Activated T-helper 1 cell treated with anti-CD3 and anti-CD28 coated beads, Interleukin-2, amount 50 U/mL, for 16 hours (primary cell): ENCODE measurements at places on chromosomes 4 and X.

GRCh38 chrX:123525123-123525725, 207.6 kb downstream of the THOC2 start:
- no peak for DNase-seq

GRCh38 chrX:34893741-34894140, 48.9 kb upstream of the FAM47B start:
- DNase-seq: no peak

- no peak for DNase-seq
Measured at GRCh38 chr4:156578713-156579112, 392.9 kb downstream of the PDGFC start.

- DNase-seq: no peak
Measured at GRCh38 chrX:71846429-71846828, 64.2 kb upstream of the NHSL2 start.

DNA sequence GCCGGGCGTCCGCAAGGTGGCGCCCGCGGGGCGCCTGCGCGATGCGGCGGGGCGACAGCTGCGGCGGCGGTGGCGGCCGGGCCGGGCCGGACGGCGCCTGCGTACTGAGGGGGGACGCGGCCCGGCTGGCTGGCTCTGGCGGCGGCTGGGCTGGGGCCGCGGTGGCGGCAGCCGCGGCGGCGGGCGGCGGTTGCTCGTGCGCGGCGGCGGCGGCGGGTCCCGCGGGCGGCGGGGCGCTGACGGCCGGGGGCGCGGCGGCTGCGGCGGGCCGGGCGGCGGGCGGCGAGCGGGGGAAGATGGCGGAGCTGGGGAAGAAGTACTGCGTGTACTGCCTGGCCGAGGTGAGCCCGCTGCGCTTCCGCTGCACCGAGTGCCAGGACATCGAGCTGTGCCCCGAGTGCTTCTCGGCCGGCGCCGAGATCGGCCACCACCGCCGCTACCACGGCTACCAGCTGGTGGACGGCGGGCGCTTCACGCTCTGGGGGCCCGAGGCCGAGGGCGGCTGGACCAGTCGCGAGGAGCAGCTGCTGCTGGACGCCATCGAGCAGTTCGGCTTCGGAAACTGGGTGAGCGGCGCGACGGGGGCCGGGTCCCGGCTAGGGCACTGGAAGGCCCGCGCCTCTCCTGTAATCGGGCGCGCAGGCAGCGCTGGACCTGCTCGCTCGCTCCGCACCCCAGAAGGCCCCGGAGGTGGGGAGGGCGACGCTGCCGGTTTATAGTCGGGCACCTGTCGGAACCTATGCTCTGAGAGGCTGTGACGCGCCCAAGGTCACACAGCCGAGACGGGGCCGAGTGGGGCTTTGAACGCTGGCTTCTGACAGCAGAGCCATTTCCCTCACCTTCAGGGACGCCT, at the start of gene TADA2B:
Gene TADA2B (plus strand): TSS at position 89 of the 853 bp plus-strand sequence. CDS start 208 bp downstream, at position 297.
- peak; percentile 35 for DNase-seq

DNA sequence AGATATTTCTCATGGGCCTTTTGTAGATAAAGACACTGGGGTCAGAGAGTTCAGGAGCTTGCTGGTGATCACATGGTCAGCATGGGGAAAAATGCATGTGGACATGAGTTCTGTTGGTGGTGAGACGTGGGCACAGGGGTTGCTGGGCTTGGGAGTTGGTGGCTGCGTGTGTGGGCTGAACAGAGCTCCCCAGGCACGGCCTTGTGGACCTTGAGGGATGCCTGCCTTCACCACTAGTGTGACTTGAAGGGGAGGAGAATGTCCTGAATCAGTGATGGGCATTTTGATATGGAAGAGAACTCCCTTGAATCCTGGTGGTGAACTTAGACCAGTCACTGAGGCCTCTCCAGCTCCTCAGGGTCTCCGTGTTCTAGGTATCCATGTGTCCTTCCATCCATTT, 8.9 kb downstream of the CD99 start:
- no peak for DNase-seq

DNA sequence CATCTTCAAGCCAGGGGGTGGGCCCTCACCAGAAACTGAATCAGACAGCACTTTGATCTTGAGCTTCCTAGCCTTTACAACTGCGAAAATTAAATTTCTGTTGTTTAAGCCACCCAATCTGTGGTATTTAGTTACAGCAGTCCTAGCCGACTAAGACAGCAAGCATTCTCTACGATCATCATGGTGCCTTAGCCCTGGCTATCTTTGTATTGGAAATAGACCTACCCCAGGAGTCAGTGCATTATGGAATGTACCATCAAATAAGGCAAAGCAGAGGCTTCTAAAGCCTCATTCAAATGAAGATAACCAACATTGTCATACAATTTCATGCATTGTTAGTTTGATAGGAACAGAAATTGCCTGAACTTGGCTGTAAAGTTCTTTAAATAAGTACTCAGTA, 75.0 kb downstream of the PARM1 start:
- no peak for DNase-seq

- no peak for DNase-seq
Measured at GRCh38 chr4:121308328-121308663, 72.5 kb downstream of the QRFPR start.

DNA sequence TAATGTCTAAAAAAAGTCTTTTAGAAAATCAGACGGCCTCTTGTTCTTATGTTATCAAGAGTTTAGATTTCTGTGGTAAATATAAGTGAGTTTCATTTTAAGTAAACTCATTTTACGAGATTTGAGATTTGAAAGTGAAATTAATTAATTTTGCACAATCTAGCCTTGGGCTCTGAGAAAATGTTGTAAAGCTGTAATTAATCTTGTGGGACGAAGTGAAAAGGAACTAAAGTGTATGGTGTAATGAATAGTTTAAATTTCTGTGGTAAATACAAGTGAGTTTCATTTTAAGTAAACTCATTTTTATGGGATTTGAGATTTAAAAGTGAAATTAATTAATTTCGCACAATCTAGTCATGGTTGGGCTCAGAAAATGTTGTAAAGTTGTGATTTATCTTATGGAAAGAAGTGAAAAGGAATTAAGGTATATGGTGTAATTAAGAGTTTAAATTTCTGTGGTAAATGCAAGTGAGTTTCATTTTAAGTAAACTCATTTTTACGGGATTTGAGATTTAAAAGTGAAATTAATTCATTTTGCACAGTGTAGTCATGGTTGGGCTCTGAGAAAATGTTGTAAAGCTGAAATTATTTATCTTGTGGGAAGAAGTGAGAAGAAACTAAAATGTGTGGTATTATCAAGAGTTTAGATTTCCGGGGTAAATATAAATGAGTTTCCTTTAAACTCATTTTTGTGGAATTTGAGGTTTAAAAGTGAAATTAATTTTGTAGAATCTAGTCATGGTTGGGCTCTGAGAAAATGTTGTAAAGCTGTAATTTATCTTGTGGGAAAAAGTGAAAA, 1.6 kb downstream of the SCML1 start:
- no peak for DNase-seq

- DNase-seq: peak; percentile 62
Measured at GRCh38 chrX:119693040-119693995, at the start of gene SEPTIN6. SEPTIN6 (minus strand) TSS chrX:119693168; CDS start chrX:119693105, 63 bp downstream.

GRCh38 chr4:174387143-174387542, 103.4 kb downstream of the CEP44 start:
- DNase-seq: no peak

GRCh38 chr4:154126276-154126675, 337.4 kb upstream of the SFRP2 start:
- no peak for DNase-seq

DNA sequence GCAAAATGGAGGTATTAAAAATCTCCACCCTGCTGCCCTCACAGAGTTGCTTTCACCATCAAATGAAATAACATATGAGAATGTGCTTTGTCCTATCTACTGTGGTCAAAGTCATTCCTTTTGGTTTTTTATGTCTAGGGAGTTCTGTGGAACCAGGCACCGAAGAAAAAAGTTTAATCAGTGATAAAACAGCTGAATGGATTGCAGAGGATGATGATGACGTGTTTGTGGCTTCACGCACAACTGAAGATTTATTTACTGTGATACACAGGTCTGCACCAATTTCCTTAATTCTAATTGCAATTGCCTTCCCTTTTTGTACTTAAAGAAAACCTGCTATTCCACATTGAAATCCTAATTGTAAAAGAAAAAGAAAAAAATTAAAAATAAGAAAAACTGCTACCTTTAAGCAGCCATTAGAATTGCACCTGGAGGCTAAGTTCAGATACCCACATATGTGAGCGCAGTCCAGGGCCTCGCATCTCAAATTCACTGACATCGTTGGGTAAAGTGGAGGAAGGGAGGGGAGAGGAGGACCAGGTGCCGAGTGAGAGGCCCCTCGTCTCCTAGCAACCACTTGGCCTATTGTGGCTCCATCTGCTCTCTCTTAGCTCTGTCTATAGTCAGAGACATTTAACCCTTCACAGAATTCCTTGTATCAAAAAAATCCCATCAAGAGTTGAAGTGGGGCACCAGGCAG, 10.5 kb upstream of the RTL5 start:
- DNase-seq: no peak

DNA sequence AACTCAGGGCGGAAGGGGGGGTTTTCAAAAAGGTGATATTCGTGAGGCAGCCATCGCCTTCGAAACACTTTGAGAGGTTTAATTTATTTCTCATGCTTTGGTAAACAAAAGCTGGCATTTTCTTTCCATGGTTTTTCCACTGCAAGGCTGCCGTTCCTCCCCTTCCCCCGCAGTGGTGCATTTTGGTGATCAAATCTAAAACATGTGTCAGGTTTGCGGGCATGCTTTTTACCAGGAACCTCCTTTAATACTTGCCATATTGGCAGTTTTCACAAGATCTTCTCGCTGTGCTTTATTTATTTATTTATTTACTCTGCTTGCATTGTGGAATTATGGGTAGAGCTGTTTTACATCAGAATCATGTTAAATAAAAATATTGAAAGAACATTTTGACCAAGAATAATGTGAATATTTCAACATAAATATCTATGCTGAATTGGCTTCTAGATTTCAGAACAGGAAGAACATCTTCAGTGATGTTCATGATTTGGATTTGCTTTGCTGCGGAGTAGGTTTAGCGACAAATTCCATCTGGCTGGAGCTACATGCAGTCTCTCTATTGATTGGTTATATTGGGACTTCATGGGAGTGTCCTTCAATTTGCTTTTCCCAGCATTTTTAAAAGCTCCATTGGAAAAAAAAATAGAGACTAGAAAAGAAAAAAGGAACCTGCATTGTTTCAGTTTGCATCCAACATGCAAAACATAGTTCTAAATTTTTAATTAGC, 54.4 kb downstream of the STOX2 start:
- DNase-seq: no peak

DNA sequence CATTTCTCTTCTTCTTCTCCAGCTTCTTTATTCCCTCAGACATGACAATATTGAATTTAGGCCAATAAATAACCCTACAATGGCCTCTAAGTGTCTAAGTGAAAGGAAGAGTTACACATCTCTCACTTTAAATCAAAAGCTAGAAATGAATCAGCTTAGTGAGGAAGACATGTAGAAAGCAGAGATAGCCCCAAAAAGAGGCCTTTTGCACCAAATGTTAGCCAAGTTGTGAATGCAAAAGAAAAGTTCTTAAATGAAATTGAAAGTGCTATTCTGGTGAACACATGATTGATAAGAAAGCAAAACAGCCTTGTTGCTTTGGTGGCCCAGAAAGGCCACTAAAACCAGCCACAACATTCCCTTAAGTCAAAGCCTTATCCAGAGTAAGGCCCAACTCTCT, 146.2 kb upstream of the HHIP start:
- DNase-seq: no peak

- DNase-seq: no peak
Measured at GRCh38 chr4:162836773-162837172, 329.9 kb downstream of the NAF1 start.

GRCh38 chr4:172648471-172648870, 520.1 kb upstream of the GALNT7 start:
- no peak for DNase-seq

- DNase-seq: no peak
Measured at GRCh38 chrX:118603981-118604380, 108.4 kb downstream of the DOCK11 start.

DNA sequence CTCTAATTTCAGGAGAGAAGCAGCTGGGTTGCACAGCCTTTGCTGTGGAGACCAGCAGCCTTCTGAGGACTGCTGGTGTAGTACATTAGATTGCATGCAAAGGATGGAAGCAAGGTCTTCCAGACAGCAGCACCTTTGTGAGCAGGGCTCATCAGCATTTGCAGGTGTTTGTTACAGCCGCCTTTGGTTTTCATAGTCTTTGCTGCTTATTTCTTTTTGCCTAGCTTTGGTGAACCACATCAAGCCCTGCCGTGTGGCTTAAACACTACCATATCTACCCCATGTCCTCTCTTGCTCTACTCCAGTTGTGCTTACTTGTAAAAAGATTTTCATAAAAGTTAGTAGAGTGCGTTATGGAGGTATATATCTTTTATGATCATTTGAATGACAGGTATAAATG, 57.5 kb downstream of the MTM1 start:
- DNase-seq: no peak

DNA sequence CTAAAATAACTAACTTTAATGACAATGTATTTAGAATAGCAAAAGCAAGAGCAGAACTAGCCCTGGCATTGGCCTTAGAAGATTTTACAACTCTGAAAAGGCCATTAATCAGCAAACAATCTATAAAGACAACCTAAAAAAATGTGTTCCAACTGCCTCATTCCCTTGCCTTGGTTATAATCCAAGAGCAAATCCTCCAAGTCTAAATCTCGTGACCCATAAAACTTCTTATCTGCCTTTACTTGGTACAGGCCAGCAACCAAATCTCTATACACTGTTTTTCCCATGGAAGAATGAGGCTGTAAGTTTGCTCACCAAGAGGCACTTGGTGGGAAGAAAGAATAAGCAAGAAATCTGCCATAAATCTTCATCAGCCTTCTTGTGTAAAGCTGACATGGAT, 175.3 kb upstream of the MID1 start:
- DNase-seq: no peak

GRCh38 chrX:153968754-153969124, 2.9 kb downstream of the HCFC1 start:
- DNase-seq: no peak

DNA sequence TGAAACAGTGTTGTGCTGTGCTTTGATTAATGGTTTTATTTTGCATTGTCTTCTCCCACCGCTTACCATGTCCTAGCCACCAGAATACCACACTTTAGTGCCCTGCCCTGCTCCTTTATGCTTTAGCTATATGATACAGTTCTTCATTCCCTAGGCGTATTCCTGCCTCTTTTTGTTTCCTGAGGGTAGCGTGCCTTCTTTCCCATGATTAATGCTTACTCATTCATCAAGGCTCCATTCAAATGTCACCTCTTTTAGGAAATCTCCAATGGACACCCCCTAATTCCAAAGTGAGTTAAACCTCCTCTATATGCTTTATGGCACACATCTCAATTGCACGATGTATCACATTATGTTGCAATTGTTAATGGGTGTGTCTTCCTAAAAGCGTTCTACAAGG, 46.3 kb downstream of the SPANXD start:
- DNase-seq: no peak

DNA sequence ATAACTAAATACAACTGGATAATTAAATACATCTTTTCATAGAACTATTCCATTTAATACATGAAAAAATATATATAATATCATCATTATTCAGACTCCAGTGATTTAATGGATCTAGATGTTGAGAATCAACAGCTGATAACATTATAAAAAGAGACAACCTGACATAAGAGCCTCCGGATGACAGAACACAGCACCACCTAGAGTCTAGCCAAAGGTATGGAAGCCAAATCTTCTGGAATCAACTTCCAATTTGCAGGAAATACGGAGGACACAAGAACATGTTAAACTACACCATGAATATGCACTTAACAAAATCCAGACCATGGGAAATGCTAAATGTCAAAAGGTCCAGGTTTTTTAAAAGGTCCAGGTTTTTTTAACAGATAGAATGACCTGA, 55.0 kb downstream of the LRBA start:
- DNase-seq: no peak
